ENCODE measurements at places on chromosomes 16 and 17.

- peaks cover 5% of the 10 kb centered on the region for H3K36me3 ChIP-seq
- no peak overlapping the region for H3K27ac ChIP-seq
- H3K27me3 ChIP-seq: no peaks in the 10 kb centered on the region
- H3K4me3 ChIP-seq: no peak overlapping the region
- no peak for DNase-seq
- H3K4me1 ChIP-seq: peaks cover 5% of the 10 kb centered on the region
Observed at GRCh38 chr16:53083119-53083518, 28.3 kb downstream of the CHD9 start.

DNA sequence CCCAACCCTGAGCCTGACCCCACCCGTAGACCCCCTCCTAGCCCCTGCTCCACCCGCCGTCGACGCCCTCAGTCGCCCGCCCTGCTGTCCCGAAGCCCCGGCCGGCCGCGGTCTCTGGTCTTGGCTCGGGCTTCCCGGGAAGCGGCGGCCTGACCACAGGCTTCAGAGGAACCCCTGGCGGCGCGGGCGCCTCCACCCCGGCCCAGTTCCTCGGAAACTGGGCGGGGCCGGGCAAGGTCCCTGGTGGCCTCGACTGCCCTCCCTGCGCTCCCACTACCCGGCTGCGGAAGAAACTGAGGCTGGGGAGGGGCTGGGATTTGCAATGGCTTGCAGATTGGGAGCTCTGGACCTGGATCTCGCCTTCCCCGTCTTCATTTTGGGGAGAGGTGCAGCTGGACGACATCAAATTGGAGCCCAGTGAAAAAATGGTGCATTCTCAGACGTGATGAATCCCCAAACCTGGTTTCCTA lies 692 bp upstream of the SOCS1 start:
- peak overlapping the region; percentile 94 for H3K27ac ChIP-seq
- no peaks in the 10 kb centered on the region for H3K27me3 ChIP-seq
- DNase-seq: no peak
- peak overlapping the region; percentile 98 for H3K4me3 ChIP-seq

GRCh38 chr16:12936391-12936790 lies 35.0 kb downstream of the SHISA9 start:
- peaks cover 2% of the 10 kb centered on the region for H3K27me3 ChIP-seq
- no peaks in the 10 kb centered on the region for H3K36me3 ChIP-seq
- no peak for DNase-seq
- H3K4me3 ChIP-seq: no peak overlapping the region
- H3K4me1 ChIP-seq: no peaks in the 10 kb centered on the region
- no peak overlapping the region for H3K27ac ChIP-seq

DNA sequence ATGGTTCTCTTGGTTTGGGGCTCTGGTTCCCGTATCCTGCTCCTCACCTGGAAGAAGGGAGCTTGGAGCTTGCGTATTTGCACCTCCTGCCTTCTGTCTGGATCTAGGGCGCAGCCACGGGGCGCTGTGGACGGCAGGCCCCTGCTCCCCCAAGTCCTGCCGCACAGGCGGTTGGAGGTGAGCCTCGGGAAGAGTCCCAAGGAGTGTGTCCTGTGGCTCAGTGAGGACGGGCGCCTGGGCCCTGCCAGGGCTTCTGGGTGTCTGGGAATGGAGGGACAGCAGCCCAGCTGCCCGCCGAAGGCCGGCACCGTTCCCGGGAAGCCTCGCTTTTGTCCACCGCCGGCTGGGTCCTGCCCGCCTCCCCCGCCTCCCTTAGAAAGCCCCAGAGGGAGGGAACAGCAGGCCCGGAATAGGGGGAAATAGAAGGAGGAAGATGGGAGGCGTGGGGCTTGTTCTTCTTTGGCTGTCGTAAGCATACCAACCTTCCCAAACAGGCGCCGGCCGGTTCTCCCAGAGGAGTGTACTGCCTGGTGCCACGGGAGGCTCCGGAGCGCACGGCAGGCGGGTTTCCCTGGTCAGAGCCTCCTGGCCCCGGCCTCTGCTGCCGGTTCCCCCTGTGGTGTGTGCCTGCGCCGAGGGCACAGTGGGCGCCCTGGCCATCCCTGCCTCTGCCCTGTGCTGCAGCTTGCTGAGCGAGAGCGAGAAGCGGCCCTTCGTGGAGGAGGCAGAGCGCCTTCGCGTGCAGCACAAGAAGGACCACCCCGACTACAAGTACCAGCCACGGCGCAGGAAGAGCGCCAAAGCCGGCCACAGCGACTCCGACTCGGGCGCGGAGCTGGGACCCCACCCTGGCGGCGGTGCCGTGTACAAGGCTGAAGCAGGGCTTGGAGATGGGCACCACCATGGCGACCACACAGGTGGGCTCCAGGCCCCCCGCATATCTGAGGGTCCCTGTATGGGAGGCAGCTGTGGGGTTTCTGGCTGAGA lies 1.8 kb downstream of the SOX8 start:
- no peak overlapping the region for H3K27ac ChIP-seq
- DNase-seq: no peak
- no peaks in the 10 kb centered on the region for H3K4me1 ChIP-seq
- peaks cover 23% of the 10 kb centered on the region for H3K27me3 ChIP-seq
